CD4-positive, alpha-beta T cell treated with Interleukin-15 for 4 hours (primary cell): ENCODE measurements at places on chromosomes 7 and 10.
A peak's percentile ranks its signal among the peaks of the same experiment; 100 is the strongest.

GRCh38 chr7:68720697-68721096, 877.6 kb upstream of the AUTS2 start:
- DNase-seq: no peak

- DNase-seq: no peak
Measured at GRCh38 chr7:91266067-91266688, 1.9 kb downstream of the FZD1 start.

DNA sequence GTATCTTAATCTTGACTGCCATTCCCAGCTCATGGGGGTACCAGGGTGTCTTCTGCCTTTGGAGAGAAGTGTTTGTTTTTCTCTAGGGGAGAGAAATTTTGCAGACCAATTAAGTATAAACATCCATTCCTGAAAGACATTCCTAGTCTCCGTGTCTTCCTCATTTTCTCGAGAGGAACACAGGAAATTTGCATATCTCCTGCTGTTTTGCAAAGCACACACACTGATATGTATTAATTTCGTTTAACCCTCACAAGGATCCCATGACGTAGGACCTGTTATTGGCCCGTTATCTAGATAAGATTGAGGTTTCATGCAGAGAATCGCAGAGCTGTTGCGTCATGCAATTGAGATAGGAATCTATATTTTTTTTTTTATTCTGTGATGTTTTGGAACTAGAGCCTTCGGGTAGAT, 944 bp downstream of the RHBDD2 start:
- peak; percentile 45 for DNase-seq

DNA sequence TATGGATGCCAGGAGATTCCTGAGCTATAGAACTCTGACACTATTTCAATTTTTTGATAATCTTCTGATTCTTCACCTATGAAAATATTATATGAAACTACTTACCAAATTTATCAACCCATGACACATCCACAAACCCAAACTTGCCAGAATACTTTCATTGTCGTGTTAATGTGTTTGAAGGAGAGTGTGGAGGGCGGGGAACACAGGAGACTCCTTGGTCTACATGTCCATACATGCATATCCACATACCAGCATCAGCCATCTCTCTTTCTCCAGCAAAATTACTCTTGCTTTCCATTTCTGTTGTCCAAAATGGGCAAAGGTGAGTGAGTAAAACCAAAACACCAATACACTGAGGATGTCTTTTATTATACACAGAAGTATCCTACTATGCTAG, 23.5 kb upstream of the BPGM start:
- no peak for DNase-seq

DNA sequence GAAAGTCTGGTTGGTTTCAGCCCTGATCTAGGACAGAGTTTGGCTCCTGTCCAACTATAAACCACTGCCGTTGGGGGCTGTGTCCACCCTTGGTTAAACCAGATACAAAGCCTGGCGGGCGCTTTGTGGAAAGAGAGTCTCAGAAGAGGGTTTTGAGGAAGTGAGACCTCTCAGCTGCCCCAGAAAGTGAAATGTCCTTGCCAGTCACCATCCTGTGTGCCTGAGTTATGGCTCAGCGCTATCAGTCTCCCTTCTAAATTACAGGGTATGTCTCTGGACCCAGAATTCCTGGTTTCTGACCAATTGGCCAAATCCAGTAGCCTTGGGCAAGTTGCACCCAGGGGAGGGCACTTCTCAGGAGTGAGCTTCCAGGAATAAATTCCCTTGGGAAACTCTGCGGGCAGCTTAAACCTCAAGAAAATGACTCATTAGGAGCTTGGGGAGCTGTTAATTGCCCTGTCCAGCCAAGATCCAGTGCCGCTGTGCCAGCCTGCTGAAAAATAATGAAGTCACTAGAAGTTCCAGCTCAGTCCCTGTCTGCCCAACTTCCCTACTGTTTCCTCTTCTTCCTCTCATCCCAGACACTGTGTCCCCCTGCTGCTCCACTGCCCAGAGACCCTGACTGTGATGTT, 66.7 kb upstream of the PDZD8 start:
- no peak for DNase-seq

GRCh38 chr10:132827423-132827789, 41.5 kb upstream of the NKX6-2 start:
- no peak for DNase-seq

DNA sequence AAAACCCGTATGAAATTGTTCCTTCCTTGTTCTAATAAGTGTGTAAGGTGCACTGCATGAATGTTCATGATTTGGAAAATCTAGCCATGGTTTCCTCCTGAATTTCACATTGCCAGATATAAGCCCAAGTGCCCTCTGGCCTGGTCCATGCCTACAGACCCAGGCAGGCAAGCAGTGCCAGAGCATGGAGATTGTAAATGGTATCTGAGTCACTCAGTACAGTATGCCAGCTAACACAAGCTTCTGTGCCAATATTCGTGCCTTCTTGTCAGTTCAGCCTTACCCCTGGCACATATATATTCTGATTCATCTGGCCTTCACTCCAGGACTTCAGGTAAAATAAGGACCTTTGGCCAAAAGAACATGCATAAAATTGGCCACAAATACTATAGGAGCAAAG, 38.4 kb upstream of the PDE1C start:
- DNase-seq: no peak

DNA sequence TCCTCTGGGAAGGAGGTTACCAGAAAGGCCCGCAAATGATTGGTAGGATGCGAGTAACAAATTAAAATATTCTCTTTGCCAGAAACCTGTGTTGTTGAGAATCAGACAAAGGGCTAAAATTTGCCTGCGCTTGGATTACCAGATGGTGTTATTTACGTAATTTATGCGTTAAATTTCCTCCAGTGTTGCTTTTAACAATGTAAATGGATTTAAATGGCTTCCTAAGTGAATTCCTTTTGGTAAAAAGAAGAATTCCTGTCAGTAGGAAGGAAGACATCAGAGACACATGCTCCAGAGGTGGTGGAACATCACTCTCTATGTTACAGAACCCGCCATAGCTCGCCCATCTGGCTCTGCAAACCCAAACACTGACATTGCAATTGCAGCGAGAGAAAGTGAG, 520.6 kb downstream of the GALNT17 start:
- DNase-seq: no peak

GRCh38 chr10:27569946-27570345, 65.8 kb downstream of the RAB18 start:
- DNase-seq: no peak

GRCh38 chr10:46215426-46215825, 71.4 kb upstream of the ANTXRL start:
- no peak for DNase-seq

DNA sequence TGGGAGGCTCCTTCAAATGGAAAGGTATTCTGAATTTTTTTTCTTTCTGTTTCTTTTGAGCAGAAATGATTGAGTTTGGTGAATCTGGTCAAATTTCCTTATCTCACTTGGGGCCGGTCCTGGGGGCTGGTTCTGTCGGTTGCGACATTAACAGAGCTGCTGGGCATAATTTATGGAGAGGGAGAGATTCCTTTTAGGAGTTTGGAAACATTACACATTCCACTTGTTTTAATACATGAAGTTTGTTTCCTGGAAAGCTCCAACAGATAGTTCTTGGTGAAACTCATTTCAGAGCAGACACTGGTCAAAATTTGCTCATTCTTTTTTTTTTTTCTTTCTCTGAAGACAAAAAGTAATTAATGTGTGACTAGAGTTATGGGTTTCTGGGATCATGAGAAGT, 129.9 kb downstream of the ABCA13 start:
- DNase-seq: no peak

GRCh38 chr7:135772639-135773222, 24.1 kb upstream of the FAM180A start:
- DNase-seq: no peak

DNA sequence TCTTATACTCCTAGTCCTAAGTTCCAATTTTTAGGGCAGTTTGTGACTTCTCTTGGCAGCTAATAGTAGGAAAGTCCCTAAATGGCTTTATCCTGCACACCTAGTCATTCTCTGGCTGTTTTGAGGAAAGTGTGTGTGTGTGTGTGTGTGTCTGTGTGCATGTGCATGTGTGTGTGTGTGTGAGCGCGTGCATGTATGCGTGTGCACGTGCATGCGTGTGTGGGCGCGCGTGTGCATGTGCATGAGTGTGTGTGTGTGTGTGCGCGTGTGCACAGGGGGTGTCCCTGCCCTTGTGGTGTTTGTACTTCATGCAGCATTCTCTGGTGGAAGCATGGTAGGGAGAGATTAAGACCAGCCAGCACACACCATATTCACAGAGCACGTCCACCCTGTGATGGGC, 18.2 kb downstream of the MACROH2A2 start:
- no peak for DNase-seq

DNA sequence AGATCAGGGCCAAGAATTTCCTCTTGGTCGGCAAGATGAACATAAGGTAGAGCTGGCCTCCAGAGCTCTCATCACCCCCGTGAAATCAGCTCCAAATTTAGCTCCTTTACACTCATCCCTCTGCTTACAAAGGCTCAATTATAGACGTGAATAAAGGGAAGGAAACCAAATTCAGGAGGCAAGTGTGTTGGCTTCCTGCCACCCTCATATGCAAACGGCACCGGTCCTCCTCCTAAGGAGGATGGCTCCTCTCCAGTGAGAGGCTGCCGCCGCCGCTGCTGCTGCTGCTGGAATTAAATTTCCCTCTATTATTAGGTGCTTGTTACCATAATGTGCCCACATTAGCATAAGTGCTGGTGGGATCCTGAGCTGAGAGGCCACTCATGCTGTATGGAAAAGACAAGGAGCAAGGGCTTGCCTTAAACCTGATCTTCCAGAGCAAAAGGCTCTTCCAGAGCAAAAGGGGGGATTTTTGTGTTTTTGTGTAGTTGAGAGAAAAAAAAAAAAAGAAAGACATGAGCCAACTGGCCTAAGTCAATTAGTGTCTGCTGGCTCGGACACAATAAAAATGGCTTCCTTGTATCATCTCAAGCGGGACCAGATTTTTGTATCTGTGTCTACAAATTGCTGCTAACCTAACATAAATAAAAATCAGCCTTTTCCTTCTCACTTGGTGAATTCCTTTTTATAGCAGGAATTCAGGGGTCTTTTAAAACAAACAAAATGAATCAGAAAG, 68.4 kb downstream of the CDHR3 start:
- no peak for DNase-seq

GRCh38 chr7:100371561-100372171, 1.6 kb upstream of the PILRA start:
- DNase-seq: no peak

GRCh38 chr7:94003446-94004023, 620 bp downstream of the BET1 start:
- DNase-seq: no peak

GRCh38 chr7:97310-97841, 95.0 kb upstream of the FAM20C start:
- no peak for DNase-seq

- DNase-seq: no peak
Measured at GRCh38 chr7:45146531-45147379, 10.8 kb upstream of the RAMP3 start.
